Activated B cell treated with CpG ODN at 0.5 μM for 24 hours (primary cell): ENCODE measurements at places on chromosomes 1 and 21.

DNA sequence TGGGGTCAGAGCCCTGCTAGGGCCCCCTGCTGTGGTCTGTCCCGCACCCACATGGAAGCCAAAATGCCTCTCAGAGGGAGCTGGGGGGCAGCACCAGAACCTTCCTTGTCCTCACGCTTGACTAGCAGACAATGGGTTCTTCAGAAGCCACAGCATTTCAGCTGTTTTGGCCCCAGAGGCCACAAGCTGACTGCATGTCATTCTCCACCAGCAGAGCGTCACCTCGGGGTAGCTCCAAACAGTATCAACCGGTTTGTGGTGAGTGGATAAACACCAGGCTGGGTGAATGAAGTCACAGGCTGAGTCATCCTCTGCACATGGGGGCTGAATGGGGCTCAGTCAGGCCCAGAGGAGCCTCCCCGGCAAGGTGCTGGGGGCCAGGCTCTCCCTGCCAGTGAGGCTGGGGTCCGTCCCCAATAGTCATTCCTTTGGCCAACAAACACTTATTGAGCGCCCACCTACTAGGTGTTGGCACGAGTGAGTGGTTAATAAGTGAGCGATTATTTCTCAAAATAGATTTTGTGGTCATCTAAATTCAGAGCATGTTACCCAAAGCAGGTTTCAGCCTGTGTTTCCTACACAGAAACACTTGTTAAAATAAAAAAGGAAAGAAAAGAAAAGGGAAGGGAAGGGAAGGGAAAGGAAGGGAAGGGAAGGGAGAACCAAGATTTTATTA, 9.1 kb downstream of the OLIG1 start:
- H3K27me3 ChIP-seq: peaks cover 45% of the 10 kb centered on the region
- no peak overlapping the region for H3K4me3 ChIP-seq
- no peak overlapping the region for H3K27ac ChIP-seq
- no peaks in the 10 kb centered on the region for H3K36me3 ChIP-seq
- H3K4me1 ChIP-seq: peaks cover 6% of the 10 kb centered on the region

- no peak for DNase-seq
- no peak overlapping the region for H3K27ac ChIP-seq
- H3K27me3 ChIP-seq: no peaks in the 10 kb centered on the region
- peaks cover 92% of the 10 kb centered on the region for H3K4me1 ChIP-seq
These were observed 16.5 kb downstream of the DYRK1A start for GRCh38 chr21:37383086-37383485.

DNA sequence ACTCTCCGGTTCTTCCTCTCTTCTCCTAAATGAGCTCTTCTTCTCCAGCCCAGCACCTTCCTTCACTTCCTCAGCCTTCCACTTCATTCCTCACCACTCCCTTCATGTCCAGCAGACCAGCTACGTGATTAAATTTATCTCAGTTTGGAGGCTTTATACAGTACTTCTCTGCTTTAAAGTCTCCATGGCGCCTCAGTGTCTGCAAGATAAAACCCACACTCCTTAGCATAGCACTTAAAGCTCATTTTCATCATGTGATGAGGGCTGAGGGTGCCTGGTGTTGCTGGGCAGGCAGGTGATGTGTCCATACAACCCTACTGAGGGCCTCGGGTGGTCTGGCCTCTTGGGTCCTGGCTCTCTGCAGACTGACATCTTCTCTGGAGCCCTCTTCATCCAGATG, 7.7 kb downstream of the SLC5A9 start:
- no peak overlapping the region for H3K4me3 ChIP-seq
- H3K36me3 ChIP-seq: no peaks in the 10 kb centered on the region
- H3K27ac ChIP-seq: no peak overlapping the region
- no peaks in the 10 kb centered on the region for H3K27me3 ChIP-seq
- DNase-seq: no peak
- peaks cover 6% of the 10 kb centered on the region for H3K4me1 ChIP-seq

DNA sequence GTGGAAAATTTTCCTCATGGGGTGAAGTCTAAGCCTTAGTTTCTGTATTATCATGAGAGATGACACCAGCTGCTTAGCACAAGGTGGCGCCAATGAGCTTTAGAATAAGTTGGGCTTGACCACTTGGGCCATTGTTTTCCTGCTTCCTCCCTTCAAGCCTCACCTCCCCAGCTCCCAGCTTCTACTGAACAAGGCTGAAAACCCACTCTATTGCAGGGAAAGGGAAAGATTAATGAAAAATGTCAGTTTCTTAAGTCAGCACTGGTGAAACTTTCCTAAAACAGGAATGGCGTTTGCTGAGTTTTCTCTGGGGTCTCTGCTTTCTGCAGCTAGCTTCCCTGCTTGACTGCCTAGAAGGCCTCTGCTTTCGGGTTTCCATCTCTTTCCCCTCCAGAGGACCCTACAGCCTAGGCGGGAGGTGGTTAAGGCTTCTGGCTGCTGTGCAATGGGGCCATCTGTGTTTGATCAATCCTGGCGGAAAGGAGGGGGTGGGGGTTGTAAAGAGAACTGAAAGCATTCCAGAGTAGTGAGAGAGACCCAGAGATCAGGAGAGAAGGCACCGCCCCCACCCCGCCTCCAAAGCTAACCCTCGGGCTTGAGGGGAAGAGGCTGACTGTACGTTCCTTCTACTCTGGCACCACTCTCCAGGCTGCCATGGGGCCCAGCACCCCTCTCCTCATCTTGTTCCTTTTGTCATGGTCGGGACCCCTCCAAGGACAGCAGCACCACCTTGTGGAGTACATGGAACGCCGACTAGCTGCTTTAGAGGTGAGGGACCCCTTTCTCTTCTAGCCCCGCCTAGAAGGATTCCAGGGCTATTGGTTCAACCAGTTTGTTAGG, at the start of gene OLFML3:
TSS of gene OLFML3 (plus strand) at position 612 of the 840 bp plus-strand sequence. CDS start at position 655, 43 bp downstream.
- peaks cover 14% of the 10 kb centered on the region for H3K4me1 ChIP-seq
- DNase-seq: no peak
- H3K27ac ChIP-seq: no peak within 1 kb of the TSS
- no peak within 1 kb of the TSS for H3K4me3 ChIP-seq
- H3K36me3 ChIP-seq: peaks cover 19% of the 10 kb centered on the region

GRCh38 chr1:91345395-91346005, 59.1 kb downstream of the HFM1 start:
- H3K27me3 ChIP-seq: no peaks in the 10 kb centered on the region
- H3K4me1 ChIP-seq: no peaks in the 10 kb centered on the region
- DNase-seq: no peak
- H3K27ac ChIP-seq: no peak overlapping the region

- H3K4me1 ChIP-seq: peaks cover 7% of the 10 kb centered on the region
- no peaks in the 10 kb centered on the region for H3K27me3 ChIP-seq
- peaks cover 66% of the 10 kb centered on the region for H3K36me3 ChIP-seq
- no peak overlapping the region for H3K27ac ChIP-seq
- no peak overlapping the region for H3K4me3 ChIP-seq
These were observed 40.0 kb downstream of the ZNF678 start for GRCh38 chr1:227603327-227603726.
